ENCODE measurements at places on chromosomes 7 and 10. TPM values are rescaled to one million over a fixed set of nuclear protein-coding genes. Genes with fewer than 3 reads are reported as not detected.

The ECHS1 gene
- polyA plus RNA-seq, result 83.9 TPM

The PRSS2 gene
- polyA plus RNA-seq, result 1.7 TPM

The OPN1SW gene
- polyA plus RNA-seq, result not detected

The ZNF727 gene
- polyA plus RNA-seq, result 0.08 TPM

The FAM13C gene
- 2.9 TPM for polyA plus RNA-seq

The CRYGN gene
- 0.07 TPM for polyA plus RNA-seq

The C10orf90 gene
- not detected for polyA plus RNA-seq

The FAM237B gene
- polyA plus RNA-seq, result not detected

The PBLD gene
- polyA plus RNA-seq, result 1.4 TPM

The DNAAF5 gene
- polyA plus RNA-seq, result 16.4 TPM

The SEC31B gene
- 10.5 TPM for polyA plus RNA-seq

The FAS gene
- 10.5 TPM for polyA plus RNA-seq

The WAPL gene
- polyA plus RNA-seq, result 15.0 TPM

The RBM20 gene
- polyA plus RNA-seq, result 0.25 TPM

The TRIL gene
- polyA plus RNA-seq, result 0.65 TPM

The CALY gene
- not detected for polyA plus RNA-seq

The OPALIN gene
- not detected for polyA plus RNA-seq

The ADCY1 gene
- polyA plus RNA-seq, result 0.14 TPM

The LRRD1 gene
- polyA plus RNA-seq, result not detected

The ADCYAP1R1 gene
- polyA plus RNA-seq, result 0.53 TPM

The HGF gene
- 6.6 TPM for polyA plus RNA-seq

The MRLN gene
- polyA plus RNA-seq, result 0.35 TPM

The HOXA7 gene
- polyA plus RNA-seq, result 1.0 TPM

The GALNT17 gene
- 4.4 TPM for polyA plus RNA-seq

The HPS1 gene
- polyA plus RNA-seq, result 61.6 TPM

The HELLS gene
- polyA plus RNA-seq, result 5.2 TPM

The CAMK1D gene
- 4.5 TPM for polyA plus RNA-seq

The SPDYE8 gene
- not detected for polyA plus RNA-seq

The TRAPPC14 gene
- 19.6 TPM for polyA plus RNA-seq

The ANKMY2 gene
- 4.9 TPM for polyA plus RNA-seq

The NOBOX gene
- not detected for polyA plus RNA-seq

The RELN gene
- 0.24 TPM for polyA plus RNA-seq

The IL2RA gene
- polyA plus RNA-seq, result 10.3 TPM

The SLC29A4 gene
- 0.87 TPM for polyA plus RNA-seq

The WNT2 gene
- 3.1 TPM for polyA plus RNA-seq

The MALRD1 gene
- polyA plus RNA-seq, result 2.6 TPM

The SFRP5 gene
- 0.44 TPM for polyA plus RNA-seq

The BTBD16 gene
- polyA plus RNA-seq, result 0.03 TPM

The TLX1 gene
- polyA plus RNA-seq, result not detected

The EN2 gene
- polyA plus RNA-seq, result 0.04 TPM

The SPDYE2 gene
- polyA plus RNA-seq, result not detected

The PIP4K2A gene
- polyA plus RNA-seq, result 18.2 TPM

The CHAT gene
- polyA plus RNA-seq, result not detected

The UCMA gene
- not detected for polyA plus RNA-seq

The SPDYE5 gene
- polyA plus RNA-seq, result 0.06 TPM

The LRCH4 gene
- polyA plus RNA-seq, result 81.7 TPM

The ZNF804B gene
- not detected for polyA plus RNA-seq

The UPK3B gene
- 4.7 TPM for polyA plus RNA-seq

The CUBN gene
- 0.33 TPM for polyA plus RNA-seq

The INA gene
- 0.07 TPM for polyA plus RNA-seq

The NUTM2B gene
- polyA plus RNA-seq, result 0.07 TPM

Measured in lung (tissue), 17 donors.